ENCODE measurements at places on chromosomes 5 and 9.

GRCh38 chr9:78103971-78104433, 72.4 kb upstream of the GNAQ start:
- DNase-seq = no peak

GRCh38 chr5:31937226-31937625, 236.9 kb downstream of the GOLPH3 start:
- no peak for DNase-seq

DNA sequence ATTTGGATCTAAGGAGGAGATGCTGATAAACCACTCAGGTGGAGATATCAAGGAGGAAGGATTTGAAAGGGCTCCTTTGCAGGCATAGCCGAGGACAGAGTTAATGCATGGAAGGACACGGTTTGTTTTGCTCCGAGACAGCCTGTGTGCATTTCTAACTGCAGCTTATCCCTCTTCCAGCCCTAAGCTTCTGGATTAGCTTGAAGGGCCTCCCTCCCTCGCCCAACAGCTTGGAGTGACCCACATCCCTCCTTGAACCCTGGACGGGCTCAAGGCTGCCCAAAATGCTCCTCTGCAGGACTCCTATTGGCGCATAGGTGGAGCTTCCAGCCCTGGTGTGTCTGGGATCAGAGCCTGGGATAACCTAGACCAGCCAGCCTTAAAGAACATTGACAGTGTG, 66.7 kb downstream of the PPARGC1B start:
- no peak for DNase-seq

DNA sequence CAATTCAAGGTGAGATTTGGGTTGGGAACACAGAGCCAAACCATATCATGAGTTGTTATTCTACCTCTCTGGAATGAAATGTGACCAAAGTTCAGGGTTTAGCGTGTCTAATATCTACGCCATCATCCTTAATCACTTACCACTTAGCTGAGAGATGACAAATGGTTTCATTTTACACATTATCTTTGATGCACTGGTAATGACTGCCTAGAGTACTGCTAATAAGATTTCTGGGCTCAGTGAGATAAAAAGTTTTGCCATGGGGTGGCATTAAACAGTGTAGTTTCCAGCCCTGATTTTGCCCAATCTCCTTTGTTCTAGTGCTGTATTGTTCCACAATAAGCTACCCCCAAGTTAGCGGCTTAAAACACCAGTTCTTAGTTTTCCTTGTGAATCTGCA, 367.2 kb downstream of the MLLT3 start:
- no peak for DNase-seq

DNA sequence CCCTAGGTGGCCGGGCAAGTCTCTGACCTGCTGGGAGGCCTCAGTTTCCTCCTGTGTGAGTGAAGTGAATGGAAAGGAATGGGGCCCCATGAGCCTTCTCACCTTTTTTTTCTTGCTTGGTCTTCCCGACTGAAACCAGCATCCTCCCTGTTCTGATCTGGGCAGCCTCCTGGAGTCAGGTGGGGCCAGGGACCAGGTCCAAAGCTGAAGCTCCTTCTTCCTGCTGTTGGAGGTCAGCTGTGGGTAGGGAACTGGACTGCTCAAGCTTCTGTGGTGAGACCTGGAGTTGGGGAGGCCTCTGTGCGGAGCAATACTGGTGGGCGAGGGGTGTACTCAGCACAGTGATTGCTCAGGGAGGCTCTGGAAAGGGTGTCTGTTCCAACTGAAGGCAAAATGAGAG, 99.7 kb downstream of the PCSK1 start:
- DNase-seq = no peak

DNA sequence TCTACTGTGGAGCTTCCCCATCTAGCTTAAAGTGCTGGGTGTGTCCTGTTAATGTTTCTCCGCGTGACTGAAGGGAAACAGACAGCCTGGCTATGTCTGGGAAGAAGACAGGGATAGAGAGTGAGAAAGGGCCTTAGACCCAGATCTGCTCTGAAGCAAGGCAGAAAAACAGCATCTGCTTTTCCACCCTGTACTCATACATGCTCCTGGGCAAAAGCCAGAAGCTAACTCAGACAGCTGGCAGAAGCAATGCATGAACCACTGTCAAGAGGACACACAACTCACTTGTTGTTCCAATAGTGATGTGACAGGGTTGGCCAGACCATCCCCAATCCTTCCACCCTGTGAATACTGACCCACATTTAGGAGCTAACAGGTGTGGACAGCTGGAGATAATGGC, 63.3 kb downstream of the DPYSL3 start:
- no peak for DNase-seq

DNA sequence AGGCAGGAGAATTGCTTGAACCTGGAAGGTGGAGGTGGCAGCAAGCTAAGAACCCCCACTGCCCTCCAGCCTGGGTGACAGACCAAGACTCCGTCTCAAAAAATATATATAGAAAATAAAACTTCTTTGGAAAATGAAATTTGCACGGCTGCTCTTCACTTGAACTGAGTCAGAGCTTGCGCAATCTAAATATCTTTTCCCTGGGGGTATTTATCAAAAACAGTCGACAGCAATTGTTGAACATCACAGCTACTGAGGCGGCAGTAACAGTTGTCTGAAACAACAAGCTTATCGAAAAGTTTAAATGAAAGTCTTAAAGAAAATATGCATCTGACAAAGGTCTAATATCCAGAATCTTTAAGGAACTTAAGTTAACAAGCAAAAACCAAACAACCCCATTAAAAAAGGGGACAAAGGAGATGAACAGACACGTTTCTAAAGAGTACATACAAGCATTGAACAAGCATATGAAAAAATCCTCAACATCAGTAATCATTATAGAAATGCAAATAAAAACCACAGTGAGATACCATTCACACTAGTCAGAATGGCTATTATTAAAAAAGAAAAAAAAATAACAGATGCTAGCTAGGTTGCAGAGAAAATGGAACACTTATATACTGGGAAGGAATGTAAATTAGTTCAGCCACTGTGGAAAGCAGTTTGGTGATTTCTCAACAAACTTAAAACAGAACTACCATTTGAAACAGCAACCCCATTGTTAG, 153.6 kb upstream of the CDH9 start:
- DNase-seq = no peak

- no peak for DNase-seq
Measured at GRCh38 chr5:90632791-90633190, 74.2 kb downstream of the ADGRV1 start.

GRCh38 chr5:22329683-22330082, 523.5 kb downstream of the CDH12 start:
- DNase-seq = no peak

- no peak for DNase-seq
Measured at GRCh38 chr5:44827681-44828080, 18.9 kb downstream of the MRPS30 start.

DNA sequence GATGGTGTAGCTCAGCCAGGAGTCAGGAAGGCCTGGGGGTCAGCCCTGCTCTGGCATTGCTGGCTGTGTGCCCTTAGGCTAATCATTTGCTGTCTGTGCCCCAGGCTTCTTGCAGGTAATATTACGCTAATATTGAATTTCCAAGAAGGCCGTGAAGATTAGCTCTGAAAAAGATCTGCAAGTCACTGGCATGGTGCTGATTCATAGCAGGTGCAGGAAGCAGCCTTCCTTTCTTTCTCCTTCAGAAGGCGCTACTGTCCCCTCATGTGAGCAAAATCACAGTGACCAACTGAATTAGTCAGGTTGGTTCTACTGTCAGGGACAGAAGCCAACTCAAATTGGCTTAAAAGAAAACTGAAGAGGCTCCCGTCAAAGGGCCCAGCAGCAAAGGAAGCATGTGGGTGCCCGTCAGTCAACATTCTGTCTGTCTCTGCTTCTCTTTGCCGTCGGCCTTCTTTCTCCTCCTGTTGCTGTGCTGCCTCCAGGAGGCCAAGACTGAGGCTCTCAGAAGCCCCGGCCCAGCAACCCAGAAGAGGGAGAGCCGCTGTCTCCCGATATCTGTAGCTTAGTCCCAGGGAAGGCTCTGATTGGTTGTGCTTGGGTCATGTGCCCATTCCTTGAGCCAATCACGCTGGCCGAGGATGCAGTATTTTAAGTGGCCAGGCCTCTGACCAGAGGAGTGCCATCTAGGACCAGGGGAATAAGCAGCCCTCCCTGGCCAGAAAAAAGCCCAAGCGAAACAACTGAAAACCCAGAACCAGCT, 67.8 kb upstream of the NEURL1B start:
- no peak for DNase-seq

- no peak for DNase-seq
Measured at GRCh38 chr9:119761812-119762211, 392.6 kb upstream of the BRINP1 start.

DNA sequence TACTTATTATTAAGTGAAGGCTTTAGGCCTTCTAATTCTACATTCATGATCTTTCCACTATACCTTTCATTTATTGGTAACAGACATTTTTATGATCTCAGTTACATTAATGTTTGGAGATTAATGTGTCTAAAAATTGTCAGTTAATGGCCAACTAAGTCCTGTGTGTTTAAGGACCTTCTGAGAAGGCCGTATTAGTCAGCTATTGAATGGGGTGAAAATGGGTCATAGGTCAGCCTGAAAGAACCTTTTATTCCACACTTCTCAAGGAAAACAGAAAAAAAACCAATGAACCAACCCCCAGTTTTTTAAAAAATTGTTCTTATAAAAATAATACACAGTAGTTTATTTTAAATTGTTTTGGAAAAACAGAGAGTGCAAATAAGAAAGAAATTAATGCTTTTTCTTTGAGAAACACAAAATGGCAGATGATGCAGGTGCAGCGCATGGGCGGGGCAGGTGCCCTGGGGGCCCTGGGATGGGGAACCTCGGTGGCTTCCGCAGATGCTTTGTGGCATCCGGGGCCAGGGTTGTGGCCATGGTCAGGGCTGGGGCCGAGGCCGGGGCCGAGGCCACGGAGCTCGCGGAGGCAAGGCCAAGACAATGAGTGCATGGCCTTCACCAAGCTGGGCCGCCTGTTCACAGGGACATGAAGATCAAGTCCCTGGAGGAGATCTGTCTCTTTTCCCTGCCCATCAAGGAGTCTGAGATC, 141.9 kb downstream of the SPATA31D1 start:
- DNase-seq = no peak

DNA sequence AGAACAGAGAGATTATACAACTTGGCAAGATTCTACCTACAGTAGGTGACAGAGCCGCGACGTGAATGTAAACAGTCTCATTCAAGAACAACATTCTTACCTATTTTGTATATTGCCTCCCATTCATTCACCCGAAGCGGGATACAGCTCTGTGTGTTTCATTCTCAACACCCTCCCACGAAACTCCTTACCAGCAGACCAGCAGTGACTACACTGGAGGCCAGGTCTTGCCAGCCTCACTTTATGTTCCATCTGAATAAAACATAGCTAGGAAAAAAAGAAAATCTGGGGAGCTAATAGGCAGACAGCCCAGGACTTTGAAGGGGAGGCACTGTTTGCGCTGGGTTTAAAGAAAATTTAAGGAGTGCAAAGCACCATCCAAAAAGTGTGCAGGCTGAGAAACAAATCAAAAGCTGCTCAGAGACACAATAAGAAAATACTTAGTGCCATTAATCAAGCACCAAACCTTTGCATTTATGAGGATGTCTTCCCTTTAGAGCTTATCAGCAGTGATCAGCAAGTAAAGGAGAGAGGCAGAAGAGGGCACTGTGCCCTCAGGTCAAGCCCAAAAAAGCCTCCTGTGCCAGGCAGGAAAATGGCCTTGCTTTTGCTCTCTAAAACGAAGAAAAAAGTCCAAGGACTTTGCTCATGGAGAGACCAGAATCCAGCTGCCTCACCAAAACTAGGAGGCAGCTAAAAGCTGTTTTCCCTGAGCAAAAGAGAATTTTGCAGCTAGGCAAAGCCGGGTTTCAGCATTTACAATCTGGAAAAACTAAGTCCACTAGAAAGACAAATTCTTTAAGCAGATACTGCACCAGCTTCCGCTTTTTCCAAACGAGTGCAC, 295.1 kb downstream of the BNC2 start:
- DNase-seq = no peak

DNA sequence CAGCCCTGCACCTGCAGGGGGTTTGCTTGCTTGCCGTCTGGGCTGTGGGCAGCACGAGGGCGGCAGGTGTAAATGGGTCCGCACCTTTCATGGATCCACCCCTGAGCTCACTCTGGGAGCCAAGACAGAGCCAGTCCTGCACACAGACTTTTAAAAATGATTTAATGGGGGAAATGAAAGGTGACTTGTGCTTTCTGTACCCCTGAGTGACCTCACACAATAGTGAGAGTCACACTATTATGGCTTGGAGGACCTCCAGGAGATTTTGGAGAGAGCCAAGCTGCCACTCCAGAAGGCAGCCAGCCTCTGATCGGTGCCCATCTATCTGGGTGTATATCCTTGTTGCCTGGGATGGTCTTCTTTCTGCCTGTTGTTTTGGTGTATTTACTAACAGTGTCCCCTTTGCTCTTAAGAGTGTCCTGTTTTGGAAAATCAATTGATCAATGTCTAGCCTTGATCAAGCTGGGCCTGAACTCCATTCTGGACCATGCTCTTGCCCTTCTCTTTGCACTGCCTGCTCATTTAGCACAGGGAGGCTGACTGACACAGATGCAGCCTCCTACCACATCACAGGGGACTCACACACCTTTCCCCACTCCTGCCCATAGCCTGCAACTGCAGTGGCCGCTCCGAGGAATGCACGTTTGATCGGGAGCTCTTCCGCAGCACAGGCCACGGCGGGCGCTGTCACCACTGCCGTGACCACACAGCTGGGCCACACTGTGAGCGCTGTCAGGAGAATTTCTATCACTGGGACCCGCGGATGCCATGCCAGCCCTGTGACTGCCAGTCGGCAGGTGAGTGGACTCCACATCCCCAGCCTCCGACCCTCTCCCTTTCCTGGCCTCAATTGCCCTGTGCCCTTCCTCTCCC, 29.5 kb downstream of the LAMC3 start:
- DNase-seq = no peak

DNA sequence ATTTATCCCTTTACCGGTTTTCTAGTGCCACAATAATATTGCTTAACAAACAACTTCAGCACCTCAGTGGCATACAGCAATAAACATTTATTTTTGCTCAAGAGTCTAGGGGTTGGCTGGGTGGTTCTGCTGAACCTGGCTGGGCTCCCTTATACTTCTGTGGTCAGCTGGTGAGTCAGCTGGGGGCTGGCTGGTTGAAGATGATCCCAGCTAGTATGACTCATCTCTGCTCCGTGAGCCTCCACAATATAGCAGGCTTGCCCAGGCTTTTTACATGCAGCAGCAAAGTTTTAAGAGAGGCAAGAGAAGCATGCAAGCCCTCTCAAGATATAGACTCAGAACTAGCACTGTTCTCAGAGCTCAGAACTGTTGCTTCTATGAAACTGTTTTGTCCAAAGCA, 523.5 kb upstream of the CLINT1 start:
- DNase-seq = no peak

DNA sequence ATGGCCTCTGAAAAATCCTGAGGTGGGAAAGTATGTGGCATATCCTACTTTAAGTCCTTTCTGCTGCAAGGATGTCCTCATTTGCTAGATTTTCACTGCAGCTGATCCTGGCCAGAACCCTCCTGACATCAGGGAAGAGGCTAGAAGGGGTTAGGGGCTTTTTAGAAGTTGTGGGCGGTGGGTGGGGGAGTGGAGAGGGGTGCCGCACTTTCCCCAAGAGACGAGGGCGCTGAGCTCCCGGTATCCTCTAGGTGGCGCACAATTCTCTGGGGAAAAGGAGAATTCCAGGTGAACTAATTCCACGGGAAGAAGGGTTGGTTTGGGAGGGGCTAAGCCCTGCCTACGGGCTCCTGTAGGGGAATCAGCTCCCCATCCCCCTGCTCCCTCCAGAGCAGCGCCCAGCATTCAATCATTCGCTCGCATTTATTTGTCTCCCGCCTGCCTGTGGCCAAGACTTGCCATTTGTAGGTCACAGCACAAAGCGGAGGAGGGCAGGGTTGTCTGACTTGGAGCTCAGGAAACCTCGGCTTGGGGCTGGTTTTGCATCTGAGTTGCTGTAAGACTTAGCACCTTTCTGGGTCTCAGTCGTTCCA, 42.9 kb upstream of the HAND1 start:
- no peak for DNase-seq

- no peak for DNase-seq
Measured at GRCh38 chr5:77770293-77771005, 5.7 kb downstream of the TBCA start.
